ENCODE measurements at places on chromosomes 5 and 9. TPM values are rescaled to one million over a fixed set of nuclear protein-coding genes. Genes with fewer than 3 reads are reported as not detected.

CTSL gene
- 242 TPM for total RNA-seq

ALDH1B1 gene
- total RNA-seq: 27.1 TPM

HRH2 gene
- total RNA-seq: not detected

HARS1 gene
- total RNA-seq: 83.4 TPM

ECM2 gene
- total RNA-seq: not detected

SLC9A3 gene
- 4.2 TPM for total RNA-seq

RASEF gene
- total RNA-seq: under 0.01 TPM

RLN2 gene
- not detected for total RNA-seq

C9orf153 gene
- not detected for total RNA-seq

SPAAR gene
- 26.6 TPM for total RNA-seq

TLX3 gene
- total RNA-seq: not detected

GPR107 gene
- 16.9 TPM for total RNA-seq

PCDHGA10 gene
- 2.6 TPM for total RNA-seq

C5orf52 gene
- not detected for total RNA-seq

PTAR1 gene
- total RNA-seq: 20.9 TPM

PTGES gene
- 0.30 TPM for total RNA-seq

FAM81B gene
- not detected for total RNA-seq

EDIL3 gene
- 0.44 TPM for total RNA-seq

S1PR3 gene
- total RNA-seq: 25.9 TPM

NR5A1 gene
- not detected for total RNA-seq

FUT7 gene
- not detected for total RNA-seq

SIGMAR1 gene
- 123 TPM for total RNA-seq

C1QTNF3 gene
- total RNA-seq: not detected

AMBP gene
- not detected for total RNA-seq

PCDH1 gene
- 155 TPM for total RNA-seq

GOLM1 gene
- total RNA-seq: 61.2 TPM

IFNA13 gene
- not detected for total RNA-seq

PCA3 gene
- 0.13 TPM for total RNA-seq

SPIN1 gene
- 28.2 TPM for total RNA-seq

IL4 gene
- total RNA-seq: not detected

CLTB gene
- total RNA-seq: 195 TPM

FBP1 gene
- total RNA-seq: 15.8 TPM

CRHBP gene
- total RNA-seq: not detected

FOXD4 gene
- not detected for total RNA-seq

AFAP1L1 gene
- 72.3 TPM for total RNA-seq

CHSY3 gene
- total RNA-seq: 1.2 TPM

HMMR gene
- total RNA-seq: 43.2 TPM

FAM169A gene
- total RNA-seq: 1.5 TPM

OR2V1 gene
- total RNA-seq: not detected

SLC6A18 gene
- total RNA-seq: not detected

ADAMTS19 gene
- total RNA-seq: not detected

CMYA5 gene
- under 0.01 TPM for total RNA-seq

NRG2 gene
- total RNA-seq: 1.1 TPM

IFNK gene
- total RNA-seq: not detected

CDC20B gene
- total RNA-seq: not detected

GLRA1 gene
- total RNA-seq: not detected

DIMT1 gene
- total RNA-seq: 58.3 TPM

FBXW5 gene
- 202 TPM for total RNA-seq

IL9 gene
- not detected for total RNA-seq

NIPBL gene
- 11.1 TPM for total RNA-seq

LRRTM2 gene
- 0.47 TPM for total RNA-seq

PCDHB10 gene
- 0.59 TPM for total RNA-seq

TRAF2 gene
- total RNA-seq: 17.3 TPM

C9 gene
- not detected for total RNA-seq

SLC6A7 gene
- total RNA-seq: not detected

SLC6A19 gene
- total RNA-seq: not detected

SPINK6 gene
- total RNA-seq: not detected

PAXX gene
- total RNA-seq: 65.9 TPM

CFAP77 gene
- total RNA-seq: not detected

LIX1 gene
- total RNA-seq: not detected
